Transverse colon (tissue), 4 donors: ENCODE measurements at places on chromosomes 1 and 21. TPM values are rescaled to one million over a fixed set of nuclear protein-coding genes. Genes with fewer than 3 reads are reported as not detected.

DNA sequence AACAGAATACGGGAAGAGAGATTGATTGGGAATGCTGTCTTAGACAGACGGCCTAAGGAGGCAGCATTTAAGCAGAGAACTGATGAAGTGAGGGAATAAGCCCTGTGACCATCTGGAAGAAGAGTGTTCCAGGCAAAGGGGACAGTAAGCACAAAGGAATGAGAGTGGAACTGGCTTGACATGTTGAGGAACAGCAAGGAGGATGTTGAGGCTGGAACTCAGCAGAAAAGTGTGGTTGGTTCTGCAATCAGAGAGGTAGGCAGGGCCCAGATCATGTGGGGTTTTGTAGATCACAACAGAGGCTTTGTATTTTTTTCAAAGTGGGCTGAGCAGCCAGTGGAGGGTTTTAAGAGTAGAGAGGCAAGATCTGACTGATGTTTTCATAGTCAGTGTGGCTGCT is 157.4 kb downstream of the DNM3 start:
- no peak for DNase-seq

The ZSWIM5 gene
- total RNA-seq: 14.2 TPM

DNA sequence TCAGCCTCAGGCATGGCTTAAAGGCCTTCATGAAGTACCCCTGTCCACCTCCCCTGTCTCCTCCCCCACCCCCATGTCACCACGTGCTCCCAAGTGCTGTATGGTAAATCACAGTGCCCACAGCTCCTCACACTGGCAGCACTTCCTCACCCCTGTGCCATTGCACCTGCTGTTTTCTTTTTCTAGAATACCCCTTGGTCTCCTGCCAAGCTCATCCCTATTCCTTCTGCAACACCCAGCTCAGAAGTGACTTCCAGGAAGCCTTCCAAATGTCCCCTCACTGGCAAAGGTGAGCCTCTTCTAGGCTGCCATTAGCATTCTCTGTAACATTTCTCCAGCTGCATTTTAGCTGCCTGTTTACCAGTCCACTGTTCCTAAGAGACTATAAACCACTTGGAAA is 9.4 kb downstream of the AKNAD1 start:
- DNase-seq: no peak

The CCDC28B gene
- not detected for total RNA-seq

The GJA9 gene
- total RNA-seq: not detected
